Mammary epithelial cell (primary cell): ENCODE measurements at places on chromosomes 12 and 14. TPM values are rescaled to one million over a fixed set of nuclear protein-coding genes. Genes with fewer than 3 reads are reported as not detected.

DNA sequence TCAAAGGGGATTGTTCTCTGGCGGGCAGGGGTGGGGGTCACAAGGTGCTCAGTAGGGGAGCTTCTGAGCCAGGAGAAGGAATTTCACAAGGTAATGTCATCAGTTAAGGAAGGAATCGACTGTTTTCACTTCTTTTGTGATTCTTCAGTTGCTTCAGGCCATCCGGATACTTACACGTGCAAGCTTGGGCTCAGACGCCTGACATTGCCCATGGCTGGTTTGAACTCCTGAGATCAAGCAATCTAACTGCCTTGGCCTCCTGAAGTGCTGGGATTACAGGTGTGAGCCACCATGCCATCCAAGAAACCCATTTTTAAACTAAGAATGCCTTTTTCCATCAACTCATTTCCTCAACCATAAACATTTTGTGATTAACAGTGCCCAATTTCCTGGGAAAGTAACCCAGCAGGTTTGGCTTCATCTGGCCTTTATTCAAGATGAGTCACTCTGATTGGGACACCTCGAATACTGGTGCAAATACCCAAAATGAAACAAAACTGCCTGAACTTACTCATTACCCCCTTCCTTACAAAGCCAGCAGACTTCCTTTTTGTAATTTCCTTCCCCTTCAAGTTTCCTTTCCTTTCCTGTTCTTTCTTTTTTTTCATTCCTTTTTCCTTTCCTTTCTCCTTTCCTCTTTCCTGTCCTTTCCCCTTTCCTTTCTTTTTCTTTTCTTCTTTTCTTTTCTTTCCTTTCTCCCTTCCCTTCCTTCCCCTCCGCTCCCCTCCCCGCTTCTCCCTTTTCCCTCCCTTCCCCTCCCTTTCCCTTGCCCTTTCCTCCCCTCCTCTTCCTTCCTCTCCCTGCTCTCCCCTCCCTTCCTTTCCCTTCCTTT, 10.2 kb upstream of the RNASE10 start:
- DNase-seq, result peak; percentile 84

- DNase-seq, result no peak
Observed at GRCh38 chr14:81523016-81523415, 10.6 kb downstream of the SEL1L start.

DNA sequence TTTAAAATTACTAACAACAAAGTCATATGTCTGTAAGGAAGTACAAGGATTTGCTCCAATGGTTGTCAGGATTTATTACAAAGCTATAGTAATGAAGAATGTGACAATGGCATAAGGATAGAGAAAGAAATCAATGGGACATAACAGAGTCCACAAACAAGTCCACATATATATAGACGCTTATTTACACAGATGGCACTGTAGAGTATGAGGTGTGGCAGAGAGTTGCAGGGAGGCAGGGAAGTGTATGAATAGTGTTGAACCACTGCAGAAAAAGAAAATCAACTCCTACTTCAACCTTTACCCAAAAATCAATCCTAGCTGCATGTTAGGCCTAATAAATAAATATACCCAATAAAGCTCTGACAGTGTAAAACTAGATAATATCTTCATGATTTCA, 21.3 kb downstream of the SOS2 start:
- no peak for DNase-seq

- DNase-seq, result no peak
Observed at GRCh38 chr12:55684761-55685370, 22.8 kb downstream of the ITGA7 start.

DNA sequence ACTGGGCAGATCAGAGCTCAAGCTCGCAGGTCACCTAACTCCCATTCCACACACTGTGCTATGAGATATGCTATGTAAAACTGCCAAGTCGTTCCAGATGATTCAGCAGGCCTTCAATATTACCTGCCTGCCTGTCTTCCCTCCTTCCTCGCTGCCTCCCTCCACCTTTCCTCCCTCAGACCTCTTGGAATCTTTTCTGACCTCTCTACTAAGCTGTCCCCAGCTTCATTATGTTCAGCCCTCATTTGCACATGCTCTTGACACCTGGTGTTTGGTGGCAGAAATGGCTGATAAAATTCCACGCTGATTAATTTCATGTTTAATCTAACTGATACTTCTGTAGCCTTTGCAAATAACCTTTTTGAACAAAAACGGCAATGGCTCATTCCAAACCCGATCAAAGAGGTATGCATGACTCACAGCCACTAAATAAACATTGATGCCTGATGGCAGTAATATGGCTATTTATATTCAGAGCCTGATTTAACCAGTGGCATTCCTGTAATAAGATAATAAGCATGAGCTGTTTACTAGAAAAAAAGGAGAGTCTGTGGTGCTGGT, 130.8 kb upstream of the EGLN3 start:
- DNase-seq, result peak; percentile 75

The KRT78 gene
- not detected for polyA plus RNA-seq
